ENCODE measurements at places on chromosomes 1 and 21. TPM values are rescaled to one million over a fixed set of nuclear protein-coding genes. Genes with fewer than 3 reads are reported as not detected.

The TOMM20 gene
- total RNA-seq = 127 TPM

The LCE1C gene
- total RNA-seq = not detected

The L1TD1 gene
- 1.1 TPM for total RNA-seq

The ESRRG gene
- not detected for total RNA-seq

The KRTAP12-2 gene
- total RNA-seq = not detected

The OR2AJ1 gene
- total RNA-seq = not detected
